ENCODE measurements at places on chromosomes 3 and 15.

DNA sequence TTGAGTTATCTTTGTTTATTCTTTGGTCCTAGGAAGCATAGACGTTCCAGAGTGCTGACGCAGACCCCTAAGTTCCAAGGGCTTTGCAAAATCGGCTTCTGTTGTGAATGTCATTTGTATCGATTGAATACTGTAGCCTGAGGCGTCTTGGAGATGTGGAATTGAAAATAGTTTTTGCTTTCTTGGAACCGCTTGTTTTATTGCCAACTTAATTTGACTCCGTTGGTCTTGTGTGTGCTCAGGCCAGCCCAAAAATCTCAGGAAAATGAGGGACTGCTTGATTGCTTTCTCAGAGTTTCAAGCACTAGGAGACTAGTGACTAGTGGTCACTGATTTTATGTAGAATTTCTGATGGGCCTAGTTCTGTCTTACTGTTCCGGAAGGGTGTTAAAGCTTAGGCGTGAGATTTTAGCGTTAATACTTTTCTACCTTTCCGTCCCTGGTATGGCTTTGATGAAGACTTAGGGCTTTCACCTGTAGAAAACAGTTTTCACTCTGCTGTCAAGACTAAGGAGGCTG, 263 bp upstream of the UTS2B start:
- DNase-seq = no peak

DNA sequence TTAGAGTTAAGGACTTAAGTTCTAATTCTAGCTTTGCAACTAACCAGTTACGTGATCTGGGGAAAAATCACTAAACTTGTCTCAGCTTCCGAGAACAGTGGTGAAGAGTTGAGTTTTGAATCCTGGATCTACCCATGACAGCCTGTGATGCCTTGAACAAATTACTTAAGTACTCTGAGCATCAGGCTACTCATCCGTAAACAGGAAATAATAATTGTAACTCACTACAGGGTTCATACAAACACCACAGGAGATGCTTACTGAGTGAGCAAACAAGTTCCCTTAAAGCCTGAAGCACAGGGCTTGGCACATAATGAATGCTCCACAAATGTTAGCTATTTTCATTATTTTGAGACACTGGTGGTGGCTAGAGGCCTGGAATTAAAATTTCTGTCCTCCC, 158.8 kb downstream of the ERC2 start:
- no peak for DNase-seq

GRCh38 chr3:189239616-189240015, 67.8 kb downstream of the TPRG1 start:
- DNase-seq = no peak

GRCh38 chr3:31291818-31292217, 240.9 kb upstream of the STT3B start:
- DNase-seq = no peak

DNA sequence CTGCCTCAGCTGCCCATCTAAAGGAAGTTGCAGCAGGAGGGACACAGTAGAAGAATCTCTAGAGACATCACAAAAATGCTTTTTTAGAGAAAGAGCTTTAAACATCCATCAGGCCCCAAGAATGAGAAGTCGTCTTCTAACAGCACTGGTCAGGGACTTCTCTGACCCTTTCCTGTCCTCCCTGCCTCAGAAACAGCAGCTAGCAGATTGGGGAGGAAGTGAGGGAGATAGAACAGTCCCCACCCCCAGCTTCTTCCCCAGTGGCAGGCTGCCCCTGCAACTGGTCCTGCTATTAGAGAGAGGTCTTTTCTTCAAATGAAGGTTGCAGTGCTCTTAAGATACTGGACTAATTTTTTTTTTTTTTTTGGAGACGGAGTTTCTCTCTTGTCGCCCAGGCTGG, 55.1 kb downstream of the PDE8A start:
- DNase-seq = no peak

GRCh38 chr3:6396631-6397030, 464.3 kb upstream of the GRM7 start:
- DNase-seq = no peak

DNA sequence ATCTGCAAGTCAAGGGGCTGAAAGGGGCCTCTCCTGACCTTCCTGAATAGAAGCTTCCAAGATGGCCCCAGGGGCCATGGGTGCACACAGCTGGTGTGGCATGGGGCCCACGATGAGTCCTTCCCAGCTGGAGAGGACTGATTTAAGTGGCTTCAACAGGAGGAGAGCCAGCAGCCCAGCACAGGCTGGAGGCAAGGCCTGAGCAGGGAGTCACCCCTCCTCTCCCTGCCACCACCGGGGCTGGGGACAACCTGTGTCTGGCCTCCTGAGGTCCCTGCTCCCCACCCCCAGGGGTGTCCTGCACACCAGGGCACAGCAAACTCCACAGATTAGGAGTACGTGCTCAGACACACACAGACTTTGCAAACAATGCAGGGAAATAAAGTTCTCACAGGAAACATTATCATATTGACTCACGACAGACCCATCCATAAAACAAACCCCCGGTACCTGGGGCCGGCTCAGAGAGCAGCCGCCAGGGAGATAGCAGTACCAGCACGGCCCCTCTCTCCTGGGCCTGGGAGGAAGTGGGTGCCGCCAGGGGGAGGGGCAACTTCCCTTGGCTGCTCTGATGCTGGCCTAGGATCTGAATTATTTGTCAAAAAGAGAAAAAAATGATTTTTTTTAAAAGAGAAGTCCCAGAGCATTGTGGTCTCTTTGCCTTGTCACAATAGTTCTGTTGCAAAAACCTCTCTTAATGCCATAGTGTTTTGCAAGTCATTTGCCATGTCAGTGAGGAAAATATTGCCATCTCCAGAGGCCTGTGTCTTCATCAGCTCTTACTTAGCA, 21.9 kb upstream of the TSEN2 start:
- no peak for DNase-seq

Measured in activated T-helper 1 cell treated with anti-CD3 and anti-CD28 coated beads, Interleukin-2, amount 50 U/mL, for 16 hours (primary cell).